ENCODE measurements at places on chromosomes 2 and 18.

DNA sequence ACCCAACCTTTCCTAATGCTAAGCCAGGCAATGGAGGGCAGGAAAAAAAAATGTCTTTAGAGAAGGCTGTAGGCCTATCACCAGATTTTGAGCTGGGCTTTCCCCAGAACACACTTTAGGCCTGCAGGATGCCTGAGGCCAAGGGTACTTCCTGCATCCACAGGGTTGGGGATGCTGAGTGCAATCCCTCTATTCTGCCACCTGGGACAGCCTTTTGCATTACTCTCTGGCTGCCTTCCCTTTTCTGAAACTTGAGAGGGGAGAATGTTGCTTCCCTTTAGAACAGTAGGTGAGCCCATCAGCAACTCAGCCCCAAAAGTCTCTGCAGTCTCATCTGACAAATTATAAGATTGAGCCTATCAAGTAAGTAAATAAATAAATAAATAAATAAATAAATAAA, 195.2 kb downstream of the SLC8A1 start:
- peak; percentile 81 for DNase-seq

GRCh38 chr2:142650601-142651000, 226.9 kb upstream of the KYNU start:
- no peak for DNase-seq

DNA sequence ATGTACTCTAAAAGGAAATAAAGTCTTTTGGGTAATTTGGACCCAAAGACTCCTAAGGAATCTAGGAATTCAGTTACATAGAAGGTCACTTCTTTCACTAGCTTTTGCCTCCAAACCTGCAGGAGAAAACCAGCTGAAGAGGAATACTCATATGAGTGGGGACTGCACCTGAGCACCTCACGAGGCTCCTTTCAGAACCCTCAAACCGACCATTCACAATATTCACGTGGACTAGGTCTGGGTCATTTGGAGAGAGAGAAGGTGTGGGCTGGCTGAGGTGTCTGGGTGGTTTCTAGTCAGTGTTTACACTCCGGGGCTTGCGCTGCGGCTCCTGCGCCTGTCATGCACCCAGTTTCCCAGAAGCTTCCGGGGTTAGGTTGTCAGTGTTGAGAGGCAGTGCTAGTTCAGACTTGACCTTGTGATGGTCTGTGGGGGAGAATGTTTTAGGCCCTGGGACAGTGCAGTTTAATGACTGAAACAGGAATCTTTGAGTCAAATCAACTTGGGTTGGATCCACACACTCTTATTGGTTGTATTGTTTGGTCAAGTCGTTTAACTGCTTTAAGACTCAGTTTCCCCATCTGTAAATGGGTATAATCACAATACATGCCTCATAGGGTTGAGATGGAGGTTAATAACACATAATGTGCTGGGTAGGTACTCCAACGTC, 78.4 kb downstream of the LIMS1 start:
- DNase-seq: no peak

GRCh38 chr18:70423120-70423519, 134.3 kb downstream of the SOCS6 start:
- DNase-seq: peak; percentile 45

GRCh38 chr18:46712406-46712805, 44.4 kb downstream of the ST8SIA5 start:
- peak; percentile 43 for DNase-seq
